Fibroblast of the aortic adventitia (primary cell): ENCODE measurements at places on chromosomes 6 and 20. TPM values are rescaled to one million over a fixed set of nuclear protein-coding genes. Genes with fewer than 3 reads are reported as not detected.

DNA sequence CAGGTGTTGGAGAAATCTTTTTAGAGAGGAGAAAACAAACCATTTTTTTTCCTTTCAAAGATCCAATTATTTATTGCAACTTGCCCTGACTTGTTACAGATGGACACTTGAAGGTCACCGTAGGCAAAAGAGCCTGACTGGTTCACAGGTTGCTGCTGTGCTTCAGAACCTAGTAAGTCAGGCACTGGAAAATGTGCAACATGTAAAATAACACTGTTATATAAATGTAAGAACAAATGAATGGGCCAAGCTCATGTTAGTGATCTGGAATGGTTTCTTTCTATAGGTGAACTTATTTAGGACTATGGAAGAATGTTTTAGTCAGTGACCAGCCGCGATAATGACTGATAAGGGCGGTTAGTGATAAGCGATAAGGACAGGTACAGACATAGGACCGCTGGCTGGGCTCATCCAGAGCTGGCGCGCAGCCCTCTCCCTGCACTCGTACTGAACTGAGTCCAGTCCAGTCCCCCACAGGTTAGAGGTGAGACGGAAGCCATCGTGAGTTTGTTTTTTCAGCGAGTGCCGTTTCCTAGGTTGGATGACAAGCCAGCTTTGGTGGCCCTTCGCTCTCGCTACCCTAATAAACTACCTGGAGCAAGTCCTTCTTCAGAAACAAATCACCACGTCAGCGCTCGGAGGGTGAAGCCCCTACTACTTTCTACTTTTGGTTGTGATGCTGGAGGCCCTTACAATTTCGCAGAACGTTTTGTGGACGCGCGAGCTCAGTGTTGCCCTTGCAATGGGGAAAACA is 94.4 kb upstream of the PRDM1 start:
- no peak for DNase-seq

DNA sequence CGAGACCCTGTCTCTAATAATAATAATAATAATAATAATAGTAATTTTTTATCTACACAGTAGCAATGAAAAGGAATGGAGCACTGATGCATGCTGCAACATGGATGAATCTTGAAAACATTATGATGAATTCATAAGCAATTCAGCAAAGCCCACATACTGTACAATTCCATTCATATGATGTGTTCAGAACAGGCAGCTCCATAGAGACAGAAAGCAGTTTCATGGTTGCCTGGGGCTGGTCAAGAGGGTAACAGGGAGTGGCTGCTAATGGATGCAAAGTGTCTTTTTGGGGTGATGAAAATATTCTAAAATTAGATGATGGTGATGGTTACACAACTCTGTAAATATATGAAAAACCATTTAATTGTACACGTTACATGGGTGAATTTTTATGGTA is 43.6 kb downstream of the SLC24A3 start:
- DNase-seq = no peak

DNA sequence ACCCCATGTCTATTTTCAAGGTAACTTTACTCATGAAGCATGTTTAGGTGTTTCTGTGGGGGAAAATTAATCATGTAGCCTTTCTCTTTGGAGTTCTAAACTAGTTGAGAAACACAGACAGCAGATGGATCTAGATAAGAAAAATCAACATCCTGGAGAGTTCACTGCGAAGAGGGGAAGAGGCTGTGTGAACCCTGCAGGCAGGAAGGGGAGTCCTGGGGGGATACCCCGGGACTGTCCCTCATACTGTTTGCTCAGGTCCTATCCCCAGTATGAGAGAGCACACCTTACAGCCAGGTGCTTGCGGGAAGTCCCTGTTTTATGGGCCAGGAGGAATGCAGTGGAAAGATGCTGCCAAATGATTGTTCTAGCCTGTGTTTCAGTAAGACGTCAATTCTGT is 32.7 kb downstream of the CHMP4B start:
- no peak for DNase-seq

SNAP91 gene
- total RNA-seq = 0.36 TPM in 1 of 2 replicates, not detected in the other

PROCR gene
- total RNA-seq = 62.2 and 106 TPM in 2 replicates

TNF gene
- not detected in 2 replicates for total RNA-seq

GRCh38 chr20:53298911-53299310 is 294.7 kb downstream of the ZNF217 start:
- DNase-seq = no peak

- peak; percentile 41 for DNase-seq
Measured at GRCh38 chr6:32114796-32115195, 5.7 kb upstream of the TNXB start.

STMND1 gene
- not detected in 2 replicates for total RNA-seq

DNA sequence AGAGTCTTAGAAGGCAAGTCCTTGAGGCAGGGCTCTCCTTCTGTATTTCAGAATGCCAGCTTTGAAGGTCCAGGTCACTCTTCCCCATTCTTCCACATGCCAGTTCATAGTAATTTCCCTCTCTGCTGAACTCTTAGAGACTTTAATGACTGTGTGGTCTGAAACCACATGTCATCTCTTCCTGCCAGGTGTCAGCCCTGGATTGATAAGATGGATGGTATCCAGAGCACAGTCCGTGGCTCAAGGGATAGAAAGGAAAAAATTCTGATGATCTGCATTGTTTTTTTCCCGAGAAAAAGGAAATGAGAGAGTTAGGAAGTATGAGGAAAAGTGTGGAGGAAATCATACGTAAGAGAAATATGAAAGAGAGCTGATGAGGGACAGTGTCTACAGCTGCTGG is 250.9 kb downstream of the TPBG start:
- DNase-seq = no peak

DNA sequence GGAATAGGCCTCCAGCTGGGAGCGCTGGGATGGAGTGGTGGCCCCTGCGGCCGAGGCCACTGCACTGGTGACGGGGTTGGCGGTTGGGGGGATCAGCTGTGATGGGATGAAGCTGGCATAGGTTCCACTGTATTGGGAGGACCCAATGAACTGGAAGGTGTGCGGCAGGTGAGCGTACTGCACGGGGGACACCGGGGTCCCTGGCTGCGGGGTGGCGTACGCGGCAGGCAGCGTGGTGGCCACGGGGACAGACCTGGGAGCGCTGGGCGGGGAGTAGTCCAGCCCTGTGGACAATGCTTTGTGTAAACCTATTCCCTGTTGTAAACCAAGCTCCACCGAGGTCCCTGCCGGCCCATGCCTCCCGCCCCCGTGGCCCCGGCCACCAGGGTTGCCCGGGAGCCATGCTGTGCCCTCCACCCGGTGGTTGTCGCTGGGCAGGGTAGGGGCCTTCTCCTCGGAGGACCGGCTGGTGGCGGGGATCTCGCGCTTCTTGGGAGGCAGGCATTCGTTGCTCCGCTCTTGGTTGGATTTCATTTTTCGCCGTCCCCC is 89.5 kb downstream of the GMPR start:
- no peak for DNase-seq

DNA sequence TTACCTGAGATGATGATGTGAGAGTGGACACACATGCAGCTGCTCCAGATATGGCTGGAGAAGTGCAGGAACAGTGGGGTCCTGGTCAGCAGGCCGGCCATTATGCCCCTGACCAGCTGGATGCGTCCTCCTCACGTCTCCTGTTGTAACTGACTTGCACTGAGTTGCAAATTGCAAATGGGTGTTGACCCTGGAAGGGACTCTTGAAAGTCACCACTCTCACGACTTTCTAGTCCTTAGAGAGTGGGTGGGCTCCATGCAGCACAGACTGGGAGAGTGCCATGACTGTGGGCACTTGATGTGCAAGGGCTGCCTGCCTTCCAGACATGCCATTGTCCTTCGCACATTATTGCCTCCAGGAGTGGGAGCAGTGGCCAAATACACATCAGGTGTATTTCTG is 10.8 kb downstream of the FAM83D start:
- DNase-seq = no peak

- DNase-seq = peak; percentile 49
Measured at GRCh38 chr6:18343741-18344140, 43.4 kb upstream of the RNF144B start.

PAK5 gene
- total RNA-seq = 0.16 TPM in 1 of 2 replicates, not detected in the other

DNA sequence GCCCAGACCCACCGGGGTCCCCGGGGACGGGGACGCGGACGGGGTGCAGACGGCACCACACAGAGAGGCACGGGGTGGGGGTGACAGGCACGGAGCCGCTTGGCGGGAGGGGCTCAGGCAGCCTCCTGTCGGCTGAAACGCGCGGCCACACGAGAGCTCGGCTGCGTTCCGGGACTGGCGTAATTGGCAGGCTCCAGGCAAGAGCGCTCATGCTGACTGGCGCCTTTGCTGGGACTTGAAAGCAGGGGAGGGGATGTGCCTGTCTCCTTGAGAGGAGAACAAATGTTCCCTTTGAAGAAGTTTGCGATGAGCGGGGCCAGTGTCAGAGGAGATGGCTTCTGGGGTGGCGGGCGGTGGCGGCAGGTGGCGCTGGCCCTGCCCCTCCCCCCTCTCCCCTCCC is 25.8 kb downstream of the BHLHE23 start:
- DNase-seq = no peak

MYLIP gene
- 12.2 and 36.1 TPM in 2 replicates for total RNA-seq

DNA sequence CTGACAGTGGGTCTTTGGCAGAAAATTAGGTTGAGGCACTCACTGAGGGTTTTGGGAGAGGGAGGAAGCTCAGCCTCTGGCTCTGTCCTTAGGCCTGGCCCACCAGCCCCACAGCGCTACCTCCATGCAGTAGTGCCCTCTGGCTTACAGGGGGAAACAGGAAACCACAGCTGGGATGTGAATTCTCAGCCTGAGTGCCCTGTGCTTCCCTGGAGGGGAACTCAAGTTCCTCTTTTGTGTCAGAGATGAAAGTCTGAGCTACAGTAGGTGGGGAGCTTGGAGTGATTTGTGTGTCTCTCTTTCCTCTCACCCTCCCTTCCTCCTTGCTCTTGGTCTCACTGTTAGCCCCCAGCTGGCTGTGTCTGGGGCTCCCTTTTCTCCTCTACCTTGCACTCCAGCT is 48.2 kb upstream of the BLCAP start:
- no peak for DNase-seq

DNA sequence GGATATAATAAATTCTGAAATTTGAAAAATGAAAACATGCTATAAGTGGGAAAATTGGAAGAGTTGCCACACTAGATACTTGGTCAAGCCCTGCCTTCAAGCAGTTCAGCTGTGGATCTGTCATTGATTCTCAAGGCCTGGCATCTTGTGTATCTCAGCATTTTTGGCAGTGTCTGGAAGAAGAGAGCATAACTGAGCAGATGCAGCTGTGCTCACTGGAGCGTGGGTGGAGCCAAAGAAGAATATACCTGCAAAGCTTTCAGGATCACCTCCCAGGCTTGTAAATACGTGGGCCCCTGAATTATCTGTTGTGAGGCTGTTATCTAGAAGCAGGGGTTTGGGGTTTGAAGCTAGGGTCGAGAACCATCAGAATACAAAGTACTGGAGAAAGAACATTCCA is 31.3 kb upstream of the CHD6 start:
- DNase-seq = no peak

TNFRSF6B gene
- 0.36 TPM in 1 of 2 replicates, not detected in the other for total RNA-seq

CPXM1 gene
- 3.8 and 48.5 TPM in 2 replicates for total RNA-seq

GRCh38 chr6:12291071-12291838 is 1.1 kb downstream of the EDN1 start:
- no peak for DNase-seq

ATP6V1G2 gene
- total RNA-seq = 3.8 and 6.7 TPM in 2 replicates

OR2J3 gene
- not detected in 2 replicates for total RNA-seq

DNA sequence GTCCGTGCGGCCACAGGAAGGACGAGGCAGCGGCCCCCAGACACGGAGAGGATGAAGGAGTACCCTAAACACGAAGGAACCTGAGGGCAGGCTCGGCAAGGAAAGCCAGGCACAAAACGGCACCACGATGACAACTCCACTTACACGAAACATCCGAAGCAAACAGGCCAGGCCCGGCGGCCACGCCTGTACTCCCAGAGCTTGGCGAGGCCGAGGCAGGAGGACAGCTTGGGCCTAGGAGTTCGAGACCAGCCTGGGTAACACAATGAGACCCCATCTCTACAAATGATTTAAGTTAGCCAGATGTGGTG is 13.4 kb downstream of the KCNQ2 start:
- DNase-seq = no peak

DDR1 gene
- 7.7 and 41.9 TPM in 2 replicates for total RNA-seq

DNA sequence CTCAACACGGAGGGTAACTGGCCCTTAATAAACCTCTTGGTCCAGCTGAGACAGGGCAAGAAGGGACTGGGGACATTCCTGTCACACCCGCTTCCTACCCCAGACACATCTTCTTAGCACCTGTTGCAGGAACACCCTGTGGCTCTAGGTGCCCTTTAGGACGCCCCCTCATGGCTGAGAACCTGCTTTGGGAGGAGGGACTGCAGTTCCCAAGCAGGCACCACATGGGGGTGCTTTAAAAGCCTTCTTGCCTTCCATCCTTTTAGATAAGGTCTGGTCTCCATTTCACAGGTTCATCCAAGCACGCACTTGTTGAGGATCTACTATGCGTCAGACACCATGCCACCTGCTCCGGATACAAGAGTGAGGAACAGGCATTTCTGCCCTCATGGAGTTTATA is 26.6 kb downstream of the NSFL1C start:
- DNase-seq = no peak

NT5E gene
- total RNA-seq = 67.2 and 418 TPM in 2 replicates

DNA sequence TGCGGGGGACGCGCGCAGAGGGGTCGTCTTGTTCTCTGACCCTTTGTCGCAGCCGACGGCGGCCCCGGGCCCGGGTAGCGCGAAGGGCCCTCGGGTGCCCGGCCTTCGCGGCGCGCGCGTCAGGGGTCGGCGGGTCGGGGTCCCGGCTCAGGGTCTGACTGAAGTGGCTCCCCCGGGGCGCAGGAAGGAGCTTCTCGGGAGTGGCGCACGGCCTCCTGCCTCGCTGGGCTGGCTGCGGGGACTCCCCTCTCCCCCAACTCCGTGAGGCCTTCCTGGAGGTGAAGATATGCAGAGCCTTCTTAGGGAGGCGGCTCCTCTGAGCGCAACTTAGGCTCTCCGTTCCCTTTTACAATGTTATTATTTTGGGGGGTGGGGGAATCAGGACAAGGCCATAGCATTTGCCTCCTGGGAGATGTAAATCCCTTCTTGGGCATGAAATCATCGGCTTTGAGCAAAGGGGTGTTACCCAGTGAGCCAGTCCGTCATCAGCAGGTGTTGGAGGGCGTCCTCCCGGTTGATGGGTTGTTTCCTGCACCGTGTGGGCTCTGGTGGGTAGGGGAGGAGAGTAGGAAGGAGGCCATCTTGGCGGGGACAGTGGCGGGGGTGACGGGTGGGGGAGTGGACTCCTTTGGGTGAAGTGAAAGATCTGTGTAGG is 523 bp downstream of the CDS2 start:
- DNase-seq = peak; percentile 32

CRISP3 gene
- total RNA-seq = not detected in 2 replicates

DNA sequence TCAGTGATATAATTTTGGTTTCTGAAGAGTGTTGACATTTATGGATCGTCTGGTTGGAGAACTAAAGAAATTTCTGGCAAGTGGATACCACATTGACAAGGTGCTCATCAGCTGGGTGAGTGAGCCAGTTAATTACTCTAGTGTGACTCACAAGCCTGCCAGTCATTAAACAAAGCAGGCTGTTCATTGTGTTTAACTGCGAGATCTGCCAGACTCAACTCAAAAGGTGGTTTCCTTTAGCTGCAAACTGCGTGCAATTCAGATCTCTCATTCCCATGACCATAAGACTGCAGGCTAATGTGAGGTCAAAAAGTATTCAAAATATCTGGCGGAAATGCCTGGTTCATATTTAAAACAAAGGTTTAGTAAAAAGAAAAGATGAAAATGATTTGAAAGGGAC is 32.5 kb upstream of the IYD start:
- DNase-seq = peak; percentile 37

GRCh38 chr6:1504465-1504864 is 105.2 kb upstream of the FOXC1 start:
- DNase-seq = no peak
